Mucosa of gallbladder (tissue), 1 donor: ENCODE measurements at places on chromosomes 12 and 14.

DNA sequence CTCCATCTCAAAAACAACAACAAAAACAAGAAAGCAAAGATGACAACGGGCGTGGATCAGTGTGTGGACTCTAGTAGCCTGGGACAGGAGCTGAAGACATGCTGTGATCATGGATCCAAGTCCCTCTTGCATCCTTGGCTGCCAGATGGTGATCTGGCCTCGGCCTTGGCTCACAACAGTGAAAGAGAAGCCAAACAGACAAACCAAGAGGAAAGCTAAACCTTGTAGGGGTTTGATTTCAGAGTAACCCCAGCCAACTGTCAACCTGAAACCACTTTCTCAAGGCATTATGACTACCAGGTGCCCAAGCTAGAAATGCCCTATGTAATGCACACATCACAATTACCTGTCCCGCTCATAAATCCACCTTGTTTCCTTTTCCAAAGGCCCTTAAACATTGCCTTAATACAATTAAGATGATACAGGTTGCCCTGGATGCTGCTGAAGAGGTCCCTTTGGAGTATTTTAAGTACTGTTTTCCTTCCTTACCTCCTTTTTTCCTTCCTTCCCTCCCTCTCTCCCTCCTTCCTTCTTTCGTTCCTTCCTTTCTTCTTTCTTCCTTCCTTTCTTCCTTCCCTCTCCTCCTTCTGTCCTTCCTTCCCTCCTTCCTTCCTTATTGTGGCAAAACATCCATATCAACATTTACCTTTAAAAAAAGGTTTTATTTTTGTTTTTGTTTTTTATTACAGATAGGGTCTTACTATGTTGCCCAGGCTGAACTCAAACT, 41.4 kb upstream of the NINJ2 start:
- no peak for DNase-seq

DNA sequence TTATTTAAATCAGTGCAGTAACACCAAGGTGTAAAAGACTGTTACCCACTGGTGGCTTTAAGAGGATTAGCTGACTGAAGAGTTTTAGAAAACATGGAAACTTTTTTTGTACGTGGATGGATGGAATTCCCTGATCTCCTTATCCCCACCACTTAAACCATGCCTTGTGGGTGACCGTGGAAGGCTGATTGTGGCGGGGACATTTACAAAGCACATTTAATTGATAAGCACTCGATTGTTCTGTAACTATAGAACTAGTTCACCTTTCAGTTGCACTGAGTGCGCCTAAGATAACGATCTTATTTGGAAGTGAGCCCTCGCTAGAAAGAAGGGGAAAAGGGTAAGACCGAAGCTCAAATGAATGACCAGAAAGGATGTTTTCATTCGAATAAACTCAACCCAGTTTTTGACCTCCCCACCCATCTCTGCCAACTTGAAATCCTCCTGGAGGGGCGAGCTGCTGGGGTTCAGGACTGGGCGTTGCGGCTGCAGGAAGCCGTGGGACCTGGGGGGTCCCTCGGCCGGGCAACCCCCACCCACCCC, 688 bp upstream of the RASSF3 start:
- DNase-seq = no peak

DNA sequence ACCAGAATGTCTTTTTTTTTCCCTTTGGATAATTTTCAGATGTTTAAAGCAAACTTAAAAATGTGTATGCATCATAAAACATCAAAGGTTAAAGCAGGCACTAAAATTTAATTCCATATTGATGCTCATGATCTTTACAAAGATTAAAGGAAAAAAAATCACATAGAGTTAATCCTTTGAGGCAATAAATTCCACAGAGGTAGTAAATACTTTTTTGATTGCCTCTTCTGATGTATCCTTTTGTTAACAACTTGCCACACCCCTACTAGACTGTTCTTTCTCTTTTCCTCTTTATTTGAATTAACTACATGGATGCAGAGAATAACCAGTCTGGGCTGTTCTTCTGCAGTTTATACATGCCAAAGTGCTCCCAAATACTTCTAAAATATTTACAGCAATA, 45.2 kb upstream of the KCNJ8 start:
- no peak for DNase-seq

DNA sequence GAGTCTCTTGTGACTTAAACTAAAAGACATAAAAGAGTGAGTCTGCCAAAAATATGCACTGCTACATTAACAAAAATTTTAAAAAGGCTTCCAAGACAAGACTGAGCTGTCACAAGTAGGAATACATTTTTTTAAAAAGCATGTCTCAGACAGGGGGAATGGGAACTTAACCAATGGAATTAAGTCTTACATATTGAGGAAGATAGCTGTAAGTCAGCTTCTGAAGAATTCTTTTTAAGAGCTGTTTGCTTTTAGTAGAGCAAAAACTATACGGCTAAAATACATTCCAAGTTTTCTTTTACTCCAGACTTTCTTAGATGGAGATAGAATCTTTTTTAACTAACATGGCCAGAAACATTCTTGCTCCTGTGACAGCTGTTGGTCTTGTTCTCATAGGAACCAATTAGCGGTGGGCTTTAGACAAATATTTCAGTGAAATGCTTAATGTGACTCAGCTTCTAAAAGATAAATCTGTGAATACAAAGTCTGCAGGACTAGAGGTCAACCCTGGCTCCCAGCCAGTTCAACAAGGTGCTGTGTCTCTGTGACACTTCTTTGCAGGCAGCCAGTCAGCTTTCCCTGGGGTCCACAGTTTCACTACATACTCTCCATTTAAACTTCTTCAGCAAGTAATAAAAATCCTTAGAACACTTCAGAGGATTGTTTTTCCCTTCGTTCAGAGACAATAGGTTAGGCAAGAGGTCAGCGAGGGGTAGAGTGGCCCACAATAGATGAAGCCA, 187.6 kb downstream of the NAV3 start:
- DNase-seq = no peak

- no peak for DNase-seq
These were observed 13.2 kb upstream of the LIMA1 start for GRCh38 chr12:50296554-50296953.

GRCh38 chr12:27293463-27293862, 39.2 kb upstream of the BMAL2 start:
- peak; percentile 50 for DNase-seq

GRCh38 chr14:99808154-99808505, 14.9 kb downstream of the EML1 start:
- DNase-seq = no peak

DNA sequence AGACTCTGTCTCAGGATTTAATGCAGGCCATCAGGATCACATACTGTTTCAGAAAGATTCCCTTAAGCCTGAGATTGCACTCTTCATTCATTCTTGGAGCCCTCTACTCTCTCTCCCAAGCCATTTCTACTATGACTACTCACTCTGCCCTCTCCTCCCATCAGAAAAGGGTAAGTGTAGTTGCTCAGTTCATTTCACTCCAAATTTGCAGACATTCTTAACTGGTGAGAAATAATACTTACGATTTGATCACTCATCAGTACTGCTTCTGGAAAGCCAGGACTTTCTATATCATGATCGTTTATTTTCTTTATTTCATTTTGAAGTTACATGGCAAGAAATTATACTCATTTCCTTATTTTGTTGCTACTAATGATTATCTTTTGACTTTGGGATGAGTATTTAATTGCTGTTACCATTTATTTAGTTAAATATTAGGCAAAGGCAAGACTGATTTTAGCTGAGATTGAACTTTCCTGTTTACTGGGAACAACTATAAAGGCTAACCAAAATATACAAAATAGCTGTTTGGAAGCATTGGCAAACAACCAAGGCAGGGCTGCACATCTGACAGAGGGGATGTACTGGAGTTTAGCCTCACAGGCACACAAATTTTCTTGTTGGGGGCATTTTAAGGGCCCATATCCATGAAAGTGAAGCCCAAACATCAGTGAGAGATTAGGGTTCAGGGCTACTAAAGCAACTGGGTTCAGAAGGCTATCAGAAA, 4.1 kb upstream of the RERG start:
- DNase-seq = no peak

GRCh38 chr12:19901841-19902240, 462.5 kb downstream of the AEBP2 start:
- DNase-seq = no peak

DNA sequence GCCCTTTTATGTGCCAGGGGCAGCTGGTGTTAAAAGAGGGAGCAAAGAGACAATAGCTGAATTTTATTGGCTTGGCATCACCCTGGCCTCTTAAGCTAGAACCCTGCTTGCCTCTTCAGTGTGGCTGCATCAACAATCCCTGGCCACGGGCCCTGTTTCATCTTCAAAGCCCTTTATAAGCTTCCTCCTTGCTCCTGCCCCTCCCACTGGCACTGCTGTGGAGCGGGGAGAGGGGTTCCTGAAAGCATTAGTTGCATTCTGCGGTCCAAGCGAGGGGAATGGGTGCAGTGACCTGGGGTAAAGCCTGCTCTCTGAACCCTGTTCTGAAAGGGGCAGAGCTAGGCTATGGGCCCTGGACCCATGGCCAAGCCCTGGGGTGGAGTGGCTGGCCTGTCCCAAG, 220 bp upstream of the KRT83 start:
- no peak for DNase-seq

DNA sequence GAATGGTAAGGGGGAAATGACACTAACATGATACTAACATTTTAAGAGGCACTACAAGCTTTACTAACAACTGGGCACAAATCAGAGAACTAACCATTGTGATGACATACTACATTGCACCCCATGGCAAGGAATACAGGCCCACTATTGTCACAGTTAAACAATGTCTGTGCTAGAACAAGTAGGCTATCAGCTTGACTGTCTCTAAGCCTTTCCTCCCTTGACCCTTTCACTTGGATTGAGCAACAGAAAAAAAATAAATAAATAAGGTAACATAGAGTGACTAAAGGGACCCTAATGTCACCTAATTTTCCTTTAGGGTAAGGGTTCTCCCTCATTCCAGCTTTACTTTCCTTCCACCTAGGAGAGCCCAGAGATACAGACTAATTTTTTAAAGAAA, 4.4 kb downstream of the SLC38A2 start:
- no peak for DNase-seq

- DNase-seq = peak; percentile 79
These were observed 15.8 kb downstream of the KRT7 start for GRCh38 chr12:52248541-52249461.

DNA sequence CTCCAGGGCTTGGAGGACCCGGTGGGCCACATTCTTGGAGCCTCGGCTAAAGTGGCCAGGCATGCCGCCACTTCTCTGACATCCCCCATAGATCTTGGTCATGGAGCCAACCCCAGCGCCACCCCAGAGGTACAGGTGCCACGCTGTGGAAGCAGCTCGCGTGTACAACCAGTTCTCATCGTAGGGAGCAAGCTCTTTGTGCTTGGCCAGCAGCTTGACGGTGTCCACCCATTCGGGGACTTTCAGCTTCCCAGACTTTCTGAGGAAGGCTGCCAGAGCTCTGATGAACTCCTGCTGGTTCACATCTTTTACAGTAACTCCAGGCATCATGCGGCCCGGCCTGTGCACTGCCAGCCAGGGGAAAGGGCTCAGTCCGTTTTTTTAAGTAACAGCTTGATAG, 29.3 kb upstream of the EAPP start:
- DNase-seq = no peak

DNA sequence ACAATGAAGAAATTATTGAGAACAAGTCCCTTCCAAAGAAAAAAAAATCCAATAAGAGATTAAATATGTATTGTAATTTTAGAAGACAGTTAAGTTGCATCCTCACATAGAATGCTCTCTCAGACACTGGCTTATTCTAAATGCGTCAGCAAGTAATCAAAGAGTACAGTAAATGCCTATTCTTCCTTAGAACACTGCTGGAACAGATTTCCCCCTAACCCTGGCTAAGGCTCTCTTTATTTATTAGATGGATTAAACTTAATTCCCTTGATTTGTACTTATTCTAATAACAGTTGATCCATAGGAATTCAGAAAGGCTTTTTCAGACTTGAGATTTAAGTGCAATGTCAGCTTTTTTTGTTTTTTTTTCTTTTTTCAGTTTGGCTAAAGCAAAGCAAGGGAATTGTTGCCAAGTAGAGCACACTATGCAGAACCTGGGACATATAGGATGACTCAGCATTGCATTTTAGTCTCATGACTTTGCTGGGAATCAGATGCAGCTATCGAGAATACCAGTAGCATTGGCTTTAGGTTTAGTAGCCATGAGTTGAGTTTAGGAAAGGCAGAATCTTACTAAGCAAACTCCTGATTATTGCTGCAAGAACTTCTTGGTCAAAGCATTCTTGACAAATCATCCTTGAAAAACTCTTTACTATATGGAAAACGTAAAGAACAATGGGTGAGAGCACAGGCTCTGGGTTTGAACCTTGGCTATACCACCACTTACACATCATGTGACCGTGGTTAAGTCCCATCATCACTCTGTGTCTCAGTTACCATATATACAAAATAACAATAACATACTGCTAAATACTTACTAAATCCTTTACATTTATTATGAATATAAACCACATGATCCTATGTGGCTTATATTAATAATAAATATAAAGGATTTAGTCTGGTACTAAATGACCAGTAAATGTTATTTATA, 26.7 kb downstream of the MED21 start:
- no peak for DNase-seq

DNA sequence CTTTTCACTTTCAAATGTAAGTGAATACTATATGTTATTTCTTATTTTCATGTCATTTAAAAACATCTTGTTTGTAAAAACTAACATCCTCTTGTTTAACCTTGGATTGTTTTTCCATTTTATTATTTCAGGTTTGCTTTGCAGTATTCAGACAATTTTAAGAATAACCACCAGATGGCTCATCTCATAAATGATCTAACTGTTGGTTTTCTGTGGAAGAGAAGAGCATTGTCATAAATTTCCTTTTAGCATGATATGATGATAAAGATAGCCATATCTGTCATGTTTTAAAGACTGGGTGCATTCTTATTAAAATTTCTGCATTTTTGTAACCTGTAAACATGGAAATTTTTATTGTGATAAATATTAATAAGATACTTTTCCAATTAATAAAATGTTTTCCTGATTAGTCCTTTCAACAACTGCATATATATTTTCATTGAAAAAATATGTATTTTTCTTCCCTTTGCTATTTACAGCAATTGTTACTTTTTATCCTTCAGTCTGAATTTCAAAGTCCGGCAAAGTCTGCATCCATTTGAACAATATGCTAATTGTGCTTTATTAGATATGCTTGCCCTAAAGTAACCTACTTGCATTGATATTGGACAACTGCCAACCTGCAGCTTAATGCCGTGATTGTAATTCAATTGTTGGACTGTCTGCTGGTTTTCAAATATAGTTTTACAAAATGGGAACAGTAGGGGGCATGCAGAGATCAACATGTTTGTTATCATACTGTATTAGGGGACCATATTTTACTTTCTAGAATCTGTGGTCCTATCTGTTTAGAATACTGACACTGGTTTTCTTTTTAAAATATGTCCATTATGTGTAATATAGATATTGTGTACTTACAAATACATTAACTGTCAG, 163.4 kb downstream of the GARIN6 start:
- DNase-seq = peak; percentile 52

GRCh38 chr14:74135426-74135825, 50.7 kb downstream of the LIN52 start:
- no peak for DNase-seq

GRCh38 chr12:107443320-107444090, 242.1 kb upstream of the PWP1 start:
- no peak for DNase-seq

GRCh38 chr14:92970271-92970670, 47.3 kb downstream of the CHGA start:
- DNase-seq = no peak

- DNase-seq = no peak
These were observed 27.9 kb downstream of the BCL2L14 start for GRCh38 chr12:12098691-12099015.
